Stimulated activated CD8-positive, alpha-beta memory T cell treated with anti-CD3 and anti-CD28 coated beads, Interleukin-15, amount 100 ng/mL, for 24 hours (primary cell): ENCODE measurements at places on chromosomes 12 and 14.

DNA sequence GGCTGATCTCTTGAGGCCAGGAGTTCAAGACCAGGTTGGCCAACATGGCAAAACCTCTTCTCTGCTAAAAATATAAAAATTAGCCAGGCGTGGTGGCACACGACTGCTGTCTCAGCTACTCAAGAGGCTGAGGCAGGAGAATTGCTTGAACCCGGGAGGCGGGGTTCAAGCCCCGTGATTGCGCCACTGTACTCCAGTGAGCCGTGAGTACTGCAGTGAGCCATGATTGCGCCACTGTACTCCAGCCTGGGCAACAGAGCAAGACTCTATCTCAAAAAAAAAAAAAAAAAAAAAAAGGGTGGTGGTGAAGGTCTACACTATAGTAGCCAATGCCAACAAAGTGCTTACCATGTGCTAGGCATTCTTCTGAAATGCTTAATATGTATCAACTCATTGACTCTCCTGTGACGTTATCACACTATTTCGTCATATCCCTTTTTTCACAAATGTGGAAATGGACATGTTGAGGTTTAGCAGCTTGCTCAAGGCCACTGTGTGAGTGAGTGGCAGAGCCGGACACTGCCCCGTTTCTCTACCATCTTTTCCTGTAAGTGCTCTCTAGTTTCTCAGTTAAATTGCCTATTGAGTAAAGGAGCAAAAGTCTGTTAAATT lies 59.6 kb downstream of the GNS start:
- DNase-seq: no peak

DNA sequence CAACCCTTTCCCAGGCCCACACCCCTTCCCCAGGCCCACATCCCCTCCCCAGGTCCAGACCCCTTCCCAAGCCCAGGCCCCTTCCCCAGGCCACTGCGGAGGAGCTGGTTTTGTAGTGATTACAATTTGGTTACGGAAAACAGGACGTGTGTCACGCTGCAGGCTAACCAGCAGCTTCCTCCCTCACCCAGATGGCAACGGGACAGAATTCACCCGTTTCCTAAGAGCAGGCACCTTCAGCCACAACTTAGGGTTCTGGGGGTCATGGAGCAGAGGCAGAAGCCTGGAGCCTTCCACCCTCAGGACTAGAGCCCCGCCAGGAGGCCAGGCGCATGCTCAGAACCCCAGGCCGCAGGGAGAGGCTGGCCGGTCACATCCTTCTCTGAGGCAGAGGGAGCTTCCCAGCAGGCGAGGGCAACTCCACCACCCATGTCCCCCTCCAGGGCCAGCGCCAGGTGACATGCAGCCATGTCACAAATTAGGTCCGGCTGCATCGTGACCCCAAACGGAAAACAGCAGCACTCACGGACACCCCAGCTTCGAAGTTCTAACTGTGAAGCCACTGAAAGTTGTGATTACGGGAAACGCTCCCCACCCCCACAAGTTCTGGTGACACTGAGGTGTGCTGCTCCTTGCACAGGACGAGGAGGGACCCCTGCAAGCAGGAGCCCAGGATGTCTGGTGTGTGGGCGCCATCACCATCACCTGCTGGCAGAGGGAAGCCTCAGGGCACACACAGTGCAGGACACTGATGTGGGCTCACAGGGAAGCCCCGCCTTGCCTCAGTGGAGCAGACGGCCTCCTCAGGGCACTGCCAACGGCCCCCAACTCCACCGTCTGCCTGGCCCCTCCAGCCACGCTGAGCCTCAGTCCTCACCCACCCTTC lies 7.7 kb downstream of the BRF1 start:
- no peak for DNase-seq

GRCh38 chr12:100554608-100555077 lies 18.8 kb upstream of the GAS2L3 start:
- no peak for DNase-seq

GRCh38 chr12:26054383-26054782 lies 70.5 kb downstream of the BHLHE41 start:
- no peak for DNase-seq

- DNase-seq: no peak
These were observed 32.1 kb downstream of the DMAC2L start for GRCh38 chr14:50344116-50344775.

GRCh38 chr12:107318556-107318805 lies 225.1 kb upstream of the CRY1 start:
- no peak for DNase-seq

DNA sequence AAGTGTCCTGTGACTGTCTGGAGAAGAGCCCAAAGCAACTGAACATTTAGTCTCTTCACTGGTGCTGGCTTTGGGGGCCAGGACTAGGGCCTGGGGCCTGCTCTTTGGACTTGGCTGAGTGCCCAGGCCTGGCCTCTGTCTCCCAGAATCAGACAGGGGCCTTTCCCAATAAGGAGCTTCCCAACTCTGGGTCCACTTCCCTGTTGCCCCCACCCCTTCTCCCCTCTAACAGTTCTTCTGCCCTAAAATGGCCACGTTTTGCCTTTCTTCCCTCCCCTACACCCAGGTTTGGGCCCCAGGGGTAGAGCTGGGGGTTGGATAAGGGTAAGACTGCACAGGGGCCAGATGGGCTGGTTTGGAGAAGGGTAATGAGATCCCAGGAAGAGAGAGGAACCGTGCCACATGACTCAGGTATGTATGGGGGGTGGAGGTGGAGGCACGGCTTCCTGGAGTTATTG lies 10.0 kb upstream of the ITGA5 start:
- DNase-seq: no peak

DNA sequence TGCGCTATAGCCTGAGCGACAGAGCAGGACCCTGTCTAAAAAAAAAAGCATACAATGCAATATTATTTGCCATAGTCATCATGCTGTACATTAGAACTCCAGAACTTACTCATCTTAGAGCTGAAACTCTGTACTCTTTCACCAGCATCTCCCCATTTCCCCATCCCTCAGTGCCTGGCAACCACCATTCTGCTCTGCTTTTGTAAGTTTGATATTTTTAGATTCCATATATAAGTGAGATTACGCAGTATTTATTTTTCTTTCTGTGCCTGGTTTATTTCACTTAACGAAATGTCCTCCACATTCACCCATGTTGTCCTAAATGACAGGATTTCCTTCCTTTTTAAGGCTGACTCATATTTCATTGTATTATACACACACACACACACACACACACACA lies 121.8 kb downstream of the BBS10 start:
- no peak for DNase-seq

- no peak for DNase-seq
These were observed 42.9 kb downstream of the CCDC85C start for GRCh38 chr14:99560922-99561683.

GRCh38 chr12:19484738-19485137 lies 45.4 kb downstream of the AEBP2 start:
- DNase-seq: no peak

- DNase-seq: no peak
These were observed 77.2 kb downstream of the BTG1 start for GRCh38 chr12:92068459-92068858.

DNA sequence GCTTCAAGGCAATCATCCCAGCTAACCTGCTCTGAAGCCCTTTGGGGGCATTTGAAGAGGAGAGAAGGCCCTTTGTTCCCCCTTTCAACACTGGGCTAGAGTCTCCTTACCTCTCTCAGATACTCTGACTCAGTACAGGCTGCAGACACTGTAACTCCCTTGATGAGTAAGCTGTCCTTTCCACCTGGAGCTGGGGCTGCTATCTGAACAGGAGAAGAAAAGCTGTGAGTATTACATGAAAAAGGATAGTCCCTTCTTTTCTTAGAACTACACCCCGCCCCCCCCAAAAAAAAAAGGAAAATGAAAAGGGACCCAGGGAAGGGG lies 186.6 kb upstream of the PLEKHG7 start:
- no peak for DNase-seq

GRCh38 chr12:105294886-105295479 lies 35.5 kb upstream of the C12orf75 start:
- DNase-seq: no peak

GRCh38 chr12:49052451-49053208 lies 8.0 kb downstream of the KMT2D start:
- DNase-seq: no peak

DNA sequence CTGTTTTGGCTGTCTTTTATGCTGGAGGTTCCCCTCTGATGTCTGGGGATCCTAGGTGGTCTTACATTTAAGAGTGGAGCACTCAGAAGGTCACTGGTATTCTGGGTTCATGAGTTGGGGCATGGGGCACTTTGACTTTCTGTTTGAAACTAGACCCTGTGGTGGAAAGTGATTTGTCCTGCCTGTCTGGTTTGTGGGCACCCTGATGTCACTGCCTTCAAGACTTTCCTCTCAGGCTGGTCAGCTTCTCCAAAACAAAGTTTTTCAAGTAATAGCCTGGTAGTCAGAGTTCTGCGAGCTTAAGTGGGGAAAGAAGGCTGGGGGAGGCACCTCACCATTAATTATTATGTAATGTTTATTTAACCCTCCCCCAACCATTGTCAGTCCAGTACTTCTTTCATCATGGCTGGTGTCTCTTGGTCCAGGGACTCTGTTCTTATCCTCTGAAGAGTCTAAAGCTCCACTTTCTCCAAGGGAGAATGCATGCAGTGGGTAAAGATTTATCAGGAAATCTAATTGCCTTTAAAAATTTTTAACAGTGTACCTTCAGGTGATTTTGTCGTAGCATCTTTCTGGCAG lies 35.3 kb downstream of the ZC3H14 start:
- no peak for DNase-seq

DNA sequence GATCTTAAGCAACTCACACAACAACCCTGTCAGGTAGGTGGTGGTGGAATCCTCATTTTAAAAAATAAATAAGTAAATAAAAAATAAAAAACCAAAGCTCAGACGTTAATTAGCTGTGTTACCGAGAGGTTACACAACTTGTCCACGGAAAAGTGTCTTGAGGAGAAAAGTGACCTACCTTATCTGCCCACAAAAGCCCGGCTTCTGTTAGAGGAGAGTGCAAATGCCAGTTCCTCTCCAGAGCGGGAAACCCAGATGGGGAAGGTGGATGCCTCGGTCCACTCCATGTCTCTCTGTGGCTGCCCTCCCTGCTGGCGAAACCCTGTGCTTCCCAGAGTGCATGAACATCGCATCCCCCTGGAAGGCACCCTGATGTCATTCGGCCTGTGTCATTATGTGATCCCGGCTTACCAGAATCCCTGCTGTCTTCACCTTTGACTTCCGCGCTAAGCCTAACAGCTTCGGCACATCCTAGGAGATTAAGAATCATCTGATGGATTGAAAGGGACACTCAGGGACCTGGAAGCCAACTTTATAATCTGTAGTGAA lies 6.4 kb downstream of the MLXIP start:
- no peak for DNase-seq

GRCh38 chr12:51264297-51264696 lies 5.9 kb downstream of the SMAGP start:
- DNase-seq: no peak

- DNase-seq: peak; percentile 42
These were observed 15.5 kb downstream of the MANSC1 start for GRCh38 chr12:12334367-12335040.

DNA sequence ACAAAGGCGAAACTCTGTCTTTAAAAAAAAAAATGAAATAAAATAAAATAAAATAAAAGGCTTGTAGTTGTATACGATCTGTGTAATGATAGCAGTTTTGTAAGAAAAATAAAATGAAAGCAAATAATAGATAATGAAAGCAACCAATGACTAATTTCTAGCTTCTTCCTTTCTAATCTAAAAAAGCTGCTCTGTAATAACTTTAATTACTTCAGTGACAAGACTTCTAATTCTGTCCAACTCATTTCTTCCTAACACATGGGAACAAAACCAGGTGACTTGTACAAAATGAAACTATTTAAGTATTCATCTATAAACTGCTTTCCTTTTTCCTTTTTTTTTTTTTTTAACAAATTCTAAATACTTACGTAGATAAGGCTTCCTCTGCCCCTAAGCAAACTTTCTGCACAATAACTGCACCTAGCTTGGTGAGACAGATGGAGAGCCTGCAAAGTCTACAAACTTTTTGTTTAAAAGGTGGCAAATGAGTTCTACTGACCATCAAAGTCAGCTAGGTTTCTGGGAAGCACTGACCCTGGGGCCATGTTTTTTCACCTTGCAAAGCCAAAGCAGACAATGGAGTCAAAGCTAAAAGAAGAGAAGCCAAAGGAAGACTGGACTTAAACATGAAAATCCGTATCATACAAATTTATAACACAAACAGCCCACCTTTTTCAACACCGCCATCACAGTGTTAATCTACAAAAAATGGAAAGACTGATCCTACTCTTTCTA lies 28.2 kb downstream of the DENND5B start:
- no peak for DNase-seq

DNA sequence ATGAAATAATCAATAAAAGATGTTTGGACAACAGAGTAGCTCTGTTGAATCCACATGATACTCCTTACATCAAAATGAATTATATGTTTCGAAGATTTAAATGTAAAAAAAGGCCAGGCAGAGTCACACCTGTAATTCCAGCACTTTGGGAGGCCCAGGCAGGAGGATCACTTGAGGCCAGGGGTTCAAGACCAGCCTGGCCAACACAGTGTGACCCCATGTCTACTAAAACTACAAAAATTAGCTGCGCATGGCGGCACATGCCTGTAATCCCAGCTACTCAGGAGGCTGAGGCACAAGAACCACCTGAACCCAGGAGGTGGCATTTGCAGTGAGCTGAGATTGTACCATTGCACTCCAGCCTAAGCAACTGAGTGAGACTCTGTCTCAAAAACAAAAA lies 14.8 kb downstream of the CEP290 start:
- no peak for DNase-seq

- no peak for DNase-seq
These were observed 59.6 kb upstream of the ACTN1 start for GRCh38 chr14:69038455-69039287.

GRCh38 chr14:98826618-98827017 lies 445.4 kb downstream of the BCL11B start:
- DNase-seq: no peak

DNA sequence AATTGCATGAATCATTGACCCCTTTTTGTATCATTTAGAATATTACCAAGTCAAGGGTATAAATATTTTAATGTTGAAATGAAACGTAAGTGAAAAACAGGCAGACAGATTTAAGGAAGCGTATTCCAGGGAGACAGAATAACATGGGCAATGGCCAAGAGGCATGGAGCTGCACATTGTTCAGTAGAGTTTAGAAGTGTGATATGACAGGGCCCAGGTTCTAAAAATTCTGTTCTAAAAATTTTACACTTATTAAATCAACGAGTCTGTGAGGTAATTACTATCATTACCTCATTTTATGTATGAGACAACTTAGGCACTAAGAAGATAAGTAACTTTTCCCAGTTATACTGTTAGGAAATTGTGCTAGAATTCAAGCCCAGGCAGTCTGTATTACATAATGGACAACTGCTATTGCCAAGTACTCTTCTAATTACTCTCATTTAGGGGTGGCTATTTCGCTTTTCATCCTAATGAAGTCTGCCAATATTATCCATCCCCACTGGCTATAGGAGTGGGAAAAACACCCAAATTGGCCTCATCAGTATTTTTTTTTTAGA lies 103.2 kb upstream of the NAV3 start:
- no peak for DNase-seq

- DNase-seq: peak; percentile 38
These were observed 28.1 kb downstream of the TRPV4 start for GRCh38 chr12:109804820-109805761.

GRCh38 chr12:10031321-10031720 lies 839 bp downstream of the CLEC9A start:
- DNase-seq: no peak
